Activated T-helper 2 cell treated with anti-CD3 and anti-CD28 coated beads, Interferon-gamma antibody, Interleukin-2, Interleukin-4, amounts not matched to agents 10 μg/mL and 5 μg/mL and 100 μg/mL, durations not matched to agents 14 hours and 24 hours and 36 hours (primary cell): ENCODE measurements at places on chromosomes 7 and 10.

DNA sequence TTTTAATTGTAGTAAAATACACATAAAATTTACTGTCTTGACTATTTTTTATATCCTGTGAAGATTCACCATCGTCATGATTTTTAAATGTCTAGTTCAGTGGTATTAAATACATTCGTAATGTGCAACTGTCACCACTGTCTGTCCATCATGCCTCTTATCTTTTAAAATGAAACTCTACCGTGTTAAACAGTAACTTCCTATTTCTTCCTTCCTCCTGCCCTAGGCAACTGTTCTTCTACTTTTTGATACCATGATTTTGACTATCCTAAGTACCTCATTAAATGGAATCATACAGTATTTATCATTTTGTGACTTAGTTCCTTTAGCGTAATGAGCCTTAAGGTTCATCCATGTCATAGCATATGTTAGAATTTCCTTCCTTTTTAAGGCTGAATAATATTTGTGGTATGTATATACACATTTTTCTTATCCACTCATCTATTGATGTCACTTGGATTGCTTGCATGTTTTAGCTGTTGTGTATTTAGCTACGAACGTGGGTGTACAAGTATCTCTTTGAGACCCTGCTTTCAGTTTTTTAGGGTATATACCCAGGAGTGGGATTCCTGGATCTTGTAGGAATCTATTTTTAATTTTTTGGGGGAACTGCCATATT is 13.5 kb downstream of the SLK start:
- no peak for DNase-seq

- DNase-seq = no peak
These were observed 456.1 kb upstream of the FOXK1 start for GRCh38 chr7:4225881-4226523.

DNA sequence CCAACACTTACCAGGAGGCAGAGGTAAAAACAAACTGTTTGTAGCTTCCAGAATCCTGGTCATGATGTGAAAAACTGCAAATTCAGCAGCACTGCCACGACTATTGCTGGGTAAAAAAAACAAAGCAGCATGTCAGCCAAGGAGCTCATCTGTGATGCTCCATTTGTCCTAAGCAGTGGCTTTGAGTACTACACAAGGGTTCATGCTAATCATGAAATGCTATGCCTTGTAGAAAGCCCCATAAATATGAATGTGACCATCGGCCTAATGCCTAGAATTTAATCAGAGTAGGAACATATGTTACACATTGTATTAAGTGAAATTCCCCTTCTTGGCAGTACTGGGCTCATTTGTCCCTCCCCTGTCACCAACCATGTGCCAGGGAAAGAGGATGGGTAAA is 95.4 kb downstream of the GSAP start:
- no peak for DNase-seq

- no peak for DNase-seq
These were observed 10.7 kb downstream of the ATOH7 start for GRCh38 chr10:68221196-68221595.

- no peak for DNase-seq
These were observed 156.0 kb downstream of the ZNF33B start for GRCh38 chr10:42482411-42482810.

DNA sequence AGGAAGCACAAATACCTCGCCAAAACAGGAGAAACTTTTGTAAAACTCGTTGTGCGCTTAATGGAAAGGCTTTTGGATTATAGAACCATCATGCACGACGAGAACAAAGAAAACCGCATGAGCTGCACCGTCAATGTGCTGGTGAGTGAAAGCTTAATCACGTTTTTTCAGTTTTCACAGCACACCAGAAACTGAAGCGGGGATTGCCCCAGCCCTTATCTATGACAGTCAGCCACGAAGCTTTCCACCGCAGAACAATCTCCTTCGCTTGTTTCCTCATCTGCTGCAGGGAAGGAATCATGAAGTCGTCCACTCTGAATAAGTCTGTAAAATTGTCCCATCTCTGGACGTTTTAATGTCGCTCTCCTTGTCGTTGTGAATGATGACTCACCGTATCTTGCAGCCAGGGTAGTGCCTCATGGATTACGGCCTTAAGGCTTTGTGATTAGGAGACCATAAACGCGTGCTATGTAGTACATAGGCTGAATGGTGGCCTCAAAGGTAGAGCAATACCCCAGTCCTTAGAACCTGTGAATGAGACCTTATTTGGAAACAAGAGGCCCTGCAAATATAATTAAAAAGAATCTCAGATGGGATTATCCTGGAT is 174.9 kb upstream of the NPS start:
- DNase-seq = no peak

GRCh38 chr10:69089638-69090599 is 2.0 kb downstream of the SRGN start:
- DNase-seq = peak; percentile 83

DNA sequence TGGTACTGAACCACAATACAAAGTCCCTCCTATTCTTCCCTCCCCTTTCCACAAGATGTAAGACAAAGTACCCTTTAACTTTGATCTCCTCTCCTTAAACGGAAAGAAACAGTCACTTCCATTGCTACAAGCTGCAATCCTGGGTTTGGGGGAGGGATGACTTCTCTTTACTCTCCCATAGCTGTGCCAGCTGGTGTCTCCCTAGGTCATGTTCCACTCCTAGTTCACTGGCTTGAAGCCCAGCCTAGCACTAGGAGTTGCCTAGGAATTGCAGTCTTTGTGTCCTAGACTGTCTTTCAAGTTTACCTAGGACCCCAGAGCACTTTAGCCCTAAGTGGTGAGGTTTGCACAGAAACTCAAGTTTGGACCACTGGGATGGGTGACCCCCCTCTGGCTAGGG is 311.1 kb downstream of the HPSE2 start:
- DNase-seq = no peak

DNA sequence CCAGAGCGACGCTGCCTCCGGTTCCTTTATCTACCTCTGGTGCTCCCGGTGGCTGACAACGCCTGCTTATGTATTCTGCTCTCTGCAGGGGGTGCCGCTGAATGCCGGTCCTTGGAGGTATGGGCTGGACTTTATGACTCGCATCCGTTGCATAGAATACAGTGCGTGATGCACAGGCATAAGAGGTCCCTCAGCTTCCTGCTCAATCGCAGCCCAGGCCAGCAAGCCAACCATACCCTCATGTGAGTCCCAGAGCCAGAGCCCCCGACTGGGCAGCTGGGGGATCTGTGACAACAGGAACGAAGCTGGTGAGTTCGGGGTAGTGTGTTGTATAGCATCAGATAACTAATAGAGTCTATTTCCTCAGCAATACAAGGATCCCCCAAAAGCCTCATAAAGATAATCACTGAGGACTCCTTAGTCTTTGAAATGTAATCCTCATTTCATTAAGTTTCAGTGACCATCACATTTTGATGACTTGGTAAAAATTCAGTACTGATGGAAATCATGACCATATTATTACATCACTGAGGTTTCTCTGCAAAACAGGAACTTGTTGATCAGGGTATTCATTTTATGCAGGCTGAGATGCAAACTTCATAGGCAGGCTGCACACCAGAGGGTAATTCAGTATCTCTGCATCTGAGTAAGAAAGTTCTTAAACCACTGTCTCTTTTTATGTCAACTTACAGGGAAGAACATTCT is 607.8 kb downstream of the PTPRN2 start:
- no peak for DNase-seq

- no peak for DNase-seq
These were observed 96.4 kb downstream of the SLIT1 start for GRCh38 chr10:97089209-97089870.

DNA sequence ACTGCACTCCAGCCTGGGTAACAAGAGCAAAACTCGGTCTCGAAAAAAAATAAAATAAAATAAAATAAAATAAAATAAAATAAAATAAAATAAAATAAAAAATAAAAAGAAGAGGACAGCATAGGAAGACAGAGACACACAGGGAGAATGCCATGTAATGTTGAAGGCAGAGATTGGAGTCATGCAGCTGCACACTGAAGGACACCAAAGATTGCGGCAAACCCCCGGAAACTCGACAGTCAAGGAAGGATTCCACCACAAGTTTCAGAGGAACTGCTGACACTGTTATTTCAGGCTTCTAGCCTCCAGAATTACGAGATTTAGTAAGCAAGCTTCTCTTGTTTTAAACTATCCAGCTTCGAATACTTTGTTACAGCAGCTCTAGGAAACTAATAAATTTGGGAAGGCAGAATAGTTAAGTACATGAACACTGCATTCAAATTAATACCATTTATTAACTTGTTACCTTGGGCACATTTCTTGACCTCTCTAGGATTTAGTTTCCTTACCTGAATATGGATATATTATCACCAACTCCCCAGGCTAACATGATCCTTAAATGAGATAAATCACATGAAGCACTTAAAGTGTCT is 9.5 kb downstream of the CPED1 start:
- no peak for DNase-seq

- no peak for DNase-seq
These were observed 391.3 kb upstream of the GRM3 start for GRCh38 chr7:86252406-86252805.

DNA sequence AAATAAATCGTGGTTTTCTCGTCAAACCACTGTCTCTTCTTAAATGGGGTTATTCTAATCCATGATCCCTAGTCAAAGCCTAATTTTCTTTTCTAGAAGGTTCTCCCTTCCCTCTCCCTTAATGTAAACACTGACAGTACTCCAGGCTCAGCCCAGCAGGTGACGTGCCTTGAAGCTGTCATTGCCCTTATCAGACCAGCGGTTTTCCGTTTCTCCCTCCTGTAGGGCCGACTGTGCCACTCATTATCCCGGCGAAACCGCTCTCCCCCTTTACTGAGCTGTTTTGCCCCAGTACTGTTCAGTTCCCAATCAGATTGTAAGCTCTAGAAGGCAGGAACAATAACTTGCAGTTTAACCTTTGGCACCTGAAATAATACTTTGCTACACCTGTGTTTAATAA is 153.5 kb upstream of the RHEB start:
- no peak for DNase-seq

GRCh38 chr10:61994405-61995219 is 93.1 kb downstream of the ARID5B start:
- DNase-seq = no peak

DNA sequence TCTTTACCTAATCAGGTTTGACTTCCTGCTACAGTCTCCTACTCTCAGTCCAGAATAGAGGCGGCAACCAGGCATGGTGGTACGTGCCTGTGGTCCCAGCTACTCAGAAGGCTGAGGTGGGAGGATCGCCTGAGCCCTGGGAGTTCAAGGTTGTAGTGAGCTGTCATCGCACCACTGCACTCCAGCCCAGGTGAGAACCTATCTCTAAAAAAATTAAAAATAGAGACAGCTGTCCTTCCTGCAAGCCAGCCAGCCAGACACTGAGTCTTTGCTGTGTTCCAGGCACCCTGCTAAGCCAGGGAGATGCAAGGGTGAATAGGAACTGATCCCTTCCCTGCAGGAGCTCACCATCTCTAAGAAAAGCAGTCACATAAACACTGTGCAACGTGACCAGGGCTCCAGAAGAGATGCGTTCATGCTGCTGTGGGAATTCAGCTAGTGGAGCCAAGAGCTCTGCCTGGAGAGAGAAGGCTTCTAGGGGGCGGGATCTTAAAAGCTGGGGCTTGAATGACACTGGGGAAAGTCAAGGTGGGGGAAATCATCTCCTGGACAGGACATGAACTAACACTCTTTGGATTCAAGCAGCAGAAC is 22.1 kb upstream of the SLIT1 start:
- DNase-seq = no peak

DNA sequence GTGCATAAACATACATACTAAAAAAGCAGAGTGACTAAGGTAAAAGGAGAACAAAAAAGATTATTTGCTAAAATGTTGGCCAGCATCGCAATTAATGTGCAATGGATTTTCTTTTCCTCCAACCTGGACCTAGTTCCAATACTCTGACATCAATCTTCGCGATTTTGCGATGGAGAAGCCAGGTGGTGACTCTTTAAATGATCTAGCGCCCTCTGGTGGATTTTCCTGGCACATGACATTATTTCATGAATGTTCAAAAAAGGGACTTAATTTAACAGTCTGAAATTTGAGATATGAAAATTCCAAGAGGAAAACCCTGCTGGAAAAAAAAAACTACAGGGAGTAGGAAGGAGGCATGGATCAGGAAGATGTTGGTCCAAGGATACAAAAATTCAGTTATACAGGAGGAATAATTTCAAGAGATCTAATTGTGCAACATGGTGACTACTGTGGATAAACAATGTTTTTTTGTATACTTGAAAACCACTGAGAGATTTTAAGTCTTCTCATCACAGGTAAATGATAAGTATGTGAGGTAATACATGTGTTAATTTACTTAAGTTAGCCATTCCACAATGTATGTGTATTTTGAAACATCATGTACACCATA is 4.3 kb upstream of the KCNMA1 start:
- DNase-seq = no peak

GRCh38 chr10:119275085-119275484 is 67.7 kb downstream of the GRK5 start:
- no peak for DNase-seq

- DNase-seq = no peak
These were observed 55.8 kb downstream of the LOXL4 start for GRCh38 chr10:98212196-98212595.

GRCh38 chr10:89079961-89080360 is 89.4 kb downstream of the FAS start:
- no peak for DNase-seq

DNA sequence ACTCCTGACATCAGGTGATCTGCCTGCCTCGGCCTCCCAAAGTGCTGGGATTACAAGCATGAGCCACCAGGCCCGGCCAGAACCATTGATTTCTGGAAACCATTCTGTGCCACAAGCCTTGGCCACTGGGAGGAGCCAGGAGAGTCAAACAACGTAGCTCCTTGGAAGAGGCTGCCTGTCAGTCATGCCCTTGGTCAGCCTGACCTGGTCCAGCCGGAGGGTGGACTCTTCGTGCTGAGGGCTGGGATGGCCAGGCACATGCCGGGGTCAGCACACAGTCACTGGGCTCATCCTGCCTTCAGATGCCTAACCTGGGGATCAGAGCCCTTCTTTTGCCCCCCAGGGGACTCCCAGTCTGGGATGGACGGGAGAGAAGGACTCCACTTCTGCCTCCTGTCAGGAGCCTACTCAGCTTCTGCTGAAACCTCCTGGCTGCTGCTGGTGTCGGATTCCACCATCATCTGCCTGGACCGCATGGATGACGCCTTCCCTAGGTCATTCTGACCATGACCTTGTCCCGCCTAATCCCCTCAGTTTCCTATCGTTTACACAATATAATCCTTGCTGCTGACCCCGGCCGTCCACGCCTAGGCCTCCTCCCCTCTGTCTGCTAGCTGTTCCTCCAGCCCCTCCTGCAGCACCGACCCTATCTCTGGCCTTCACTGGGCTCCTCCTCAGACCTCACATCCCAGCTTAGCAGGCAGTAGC is 30.4 kb downstream of the TMEM270 start:
- no peak for DNase-seq

DNA sequence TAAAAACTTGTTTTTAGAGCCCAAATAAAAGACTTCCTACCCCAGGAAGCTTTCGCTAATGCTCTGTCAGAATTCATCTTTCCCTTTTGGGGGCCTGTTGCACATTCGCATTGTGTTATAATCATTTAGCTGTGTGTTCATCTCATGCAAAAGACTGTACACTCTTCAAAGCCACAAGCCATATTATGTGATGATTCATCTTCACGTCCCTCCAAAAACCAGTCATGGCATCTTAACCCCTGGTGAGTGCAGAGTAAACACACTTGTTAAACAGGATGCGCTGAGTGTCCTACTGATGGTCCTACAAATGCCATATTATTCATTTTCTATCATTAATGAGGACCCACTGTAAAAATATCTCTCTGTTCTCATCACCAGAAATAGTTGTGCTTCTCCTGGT is 235.4 kb downstream of the KIAA1217 start:
- no peak for DNase-seq

- no peak for DNase-seq
These were observed 187.1 kb upstream of the SEMA3E start for GRCh38 chr7:83836028-83836427.

GRCh38 chr7:94697035-94697974 is 41.4 kb upstream of the SGCE start:
- no peak for DNase-seq
